Fibroblast of skin of left biceps (primary cell): ENCODE measurements at places on chromosomes 1 and 21.

- DNase-seq = peak; percentile 92
Measured at GRCh38 chr1:202578001-202578504, 132.2 kb downstream of the SYT2 start.

DNA sequence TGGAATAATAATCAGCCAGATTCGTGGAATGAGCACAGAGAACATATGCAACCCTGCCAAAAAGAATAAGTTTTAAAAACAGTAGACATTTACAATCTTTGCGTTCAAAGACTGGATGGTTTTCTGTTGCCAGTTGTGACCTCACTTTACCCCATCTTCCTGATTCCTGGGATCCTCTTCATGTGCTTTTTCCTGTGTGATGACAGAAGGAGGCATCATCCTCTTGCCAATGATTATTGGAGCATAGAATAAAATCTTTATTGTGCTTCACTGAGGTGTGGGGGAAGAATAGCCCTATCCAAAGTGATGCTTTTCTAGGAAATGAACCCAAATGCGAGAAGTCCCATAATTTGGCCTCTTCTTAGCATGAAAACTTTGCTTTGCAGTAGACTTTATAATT lies 15.0 kb upstream of the BARHL2 start:
- DNase-seq = no peak

DNA sequence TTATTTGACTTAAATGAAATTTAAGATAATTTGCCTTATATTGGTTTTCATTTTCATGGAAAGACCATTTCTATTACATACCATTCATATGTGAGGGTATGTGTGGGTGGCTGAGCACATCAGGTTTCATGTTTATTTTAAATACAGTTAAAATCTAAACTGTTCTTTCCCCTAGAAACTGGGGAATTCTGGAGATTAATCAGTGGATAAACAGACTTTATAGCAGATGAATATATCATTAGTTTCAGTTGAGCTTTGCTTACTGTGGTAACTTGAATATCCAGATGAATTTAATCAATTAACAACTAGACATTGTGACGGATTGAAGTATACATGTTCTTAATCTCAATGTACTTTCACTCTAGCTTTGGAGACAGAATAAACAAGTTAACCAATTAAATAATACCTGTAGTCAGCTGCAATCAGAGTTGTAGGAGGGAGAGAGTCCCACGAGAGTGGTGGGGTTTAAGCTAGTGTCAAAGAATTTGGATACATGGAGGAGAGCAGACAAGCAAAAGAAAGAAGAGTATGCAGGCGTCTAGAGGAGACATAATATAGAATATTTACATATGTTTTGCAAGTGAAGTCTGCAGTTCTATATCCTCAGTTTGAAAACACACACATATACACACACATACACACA lies 97.6 kb downstream of the PDE4B start:
- no peak for DNase-seq

- DNase-seq = no peak
Measured at GRCh38 chr1:100077531-100077930, 55.2 kb downstream of the SASS6 start.

DNA sequence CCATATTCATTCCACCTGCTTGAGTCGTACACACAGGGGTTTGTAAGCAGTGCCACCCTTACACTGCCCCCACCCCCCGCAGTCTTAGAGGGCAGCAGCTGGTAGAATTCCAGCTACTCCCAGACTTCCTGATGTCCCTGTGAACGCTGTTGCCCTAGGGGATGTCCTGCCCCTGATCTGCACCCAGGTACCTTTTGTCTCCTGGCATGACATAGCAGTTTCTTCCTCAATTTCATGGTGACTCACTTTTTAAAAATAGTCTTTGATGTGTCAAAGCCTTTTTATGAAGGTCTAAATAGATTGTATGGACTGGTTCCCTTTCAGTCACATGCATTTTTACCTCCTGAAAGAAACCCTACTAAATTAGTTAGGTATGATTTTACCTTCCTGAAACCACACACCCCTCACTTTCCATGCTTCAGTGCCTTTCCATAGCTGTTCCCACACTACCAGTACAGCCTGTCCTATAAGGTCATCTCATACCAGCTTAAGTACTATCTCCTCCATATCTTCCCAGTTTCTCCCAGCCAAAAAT lies 76.4 kb downstream of the ST3GAL3 start:
- DNase-seq = no peak

- peak; percentile 36 for DNase-seq
Measured at GRCh38 chr1:6329851-6330250, 63.7 kb downstream of the ACOT7 start.

- DNase-seq = no peak
Measured at GRCh38 chr21:42459546-42460215, 36.3 kb downstream of the RSPH1 start.

DNA sequence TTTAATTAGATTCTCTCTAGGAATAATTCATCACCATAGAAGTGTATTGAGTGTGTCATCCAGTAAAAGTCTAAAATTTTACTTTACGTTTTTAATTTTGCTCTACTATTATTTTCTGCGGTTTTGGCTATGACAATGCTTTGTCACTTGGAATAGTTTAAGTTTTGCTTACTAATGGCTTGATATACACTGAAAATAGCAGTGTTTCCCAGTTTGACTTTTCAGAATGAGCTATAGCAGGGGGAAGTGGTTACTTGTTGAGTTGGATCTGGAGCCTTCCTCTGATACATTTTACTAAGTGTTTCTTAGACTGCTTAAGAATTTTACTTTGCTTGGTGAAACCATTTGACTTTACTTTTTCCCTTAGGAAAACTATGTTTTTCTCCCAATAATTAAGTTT lies 5.0 kb downstream of the DNAJC16 start:
- no peak for DNase-seq

DNA sequence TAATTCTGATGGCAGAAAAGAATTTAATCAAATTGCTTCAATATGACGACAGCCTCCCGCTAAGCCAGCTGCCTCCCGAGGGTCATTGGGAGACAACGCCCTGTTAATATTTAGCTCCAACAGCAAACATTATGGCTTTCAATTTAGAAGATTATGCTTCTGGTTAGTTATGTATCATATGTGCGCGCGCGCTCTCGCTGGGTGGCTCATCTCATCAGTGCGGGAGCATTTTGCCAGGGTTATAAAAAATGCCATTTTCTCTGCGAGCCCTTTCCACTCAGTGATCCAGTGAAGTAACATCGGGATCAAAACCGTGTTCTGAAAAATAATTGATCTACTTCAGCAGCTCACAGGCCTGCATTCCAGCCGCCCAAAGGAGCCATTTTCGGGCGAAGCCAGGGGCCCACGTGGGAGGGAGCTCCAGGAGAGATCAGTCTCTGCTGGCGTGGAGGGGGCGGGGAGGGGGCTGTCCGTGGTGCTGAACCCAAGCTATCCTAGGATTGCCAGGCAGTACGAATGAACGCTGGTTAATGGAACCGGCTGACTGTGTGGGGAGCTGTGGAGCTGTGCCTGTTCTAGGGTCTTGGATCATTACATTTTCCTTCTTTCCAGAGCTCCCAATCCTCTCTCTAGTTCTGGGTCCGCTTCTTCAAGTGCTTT lies 219.1 kb upstream of the ZC3H12A start:
- DNase-seq = no peak

DNA sequence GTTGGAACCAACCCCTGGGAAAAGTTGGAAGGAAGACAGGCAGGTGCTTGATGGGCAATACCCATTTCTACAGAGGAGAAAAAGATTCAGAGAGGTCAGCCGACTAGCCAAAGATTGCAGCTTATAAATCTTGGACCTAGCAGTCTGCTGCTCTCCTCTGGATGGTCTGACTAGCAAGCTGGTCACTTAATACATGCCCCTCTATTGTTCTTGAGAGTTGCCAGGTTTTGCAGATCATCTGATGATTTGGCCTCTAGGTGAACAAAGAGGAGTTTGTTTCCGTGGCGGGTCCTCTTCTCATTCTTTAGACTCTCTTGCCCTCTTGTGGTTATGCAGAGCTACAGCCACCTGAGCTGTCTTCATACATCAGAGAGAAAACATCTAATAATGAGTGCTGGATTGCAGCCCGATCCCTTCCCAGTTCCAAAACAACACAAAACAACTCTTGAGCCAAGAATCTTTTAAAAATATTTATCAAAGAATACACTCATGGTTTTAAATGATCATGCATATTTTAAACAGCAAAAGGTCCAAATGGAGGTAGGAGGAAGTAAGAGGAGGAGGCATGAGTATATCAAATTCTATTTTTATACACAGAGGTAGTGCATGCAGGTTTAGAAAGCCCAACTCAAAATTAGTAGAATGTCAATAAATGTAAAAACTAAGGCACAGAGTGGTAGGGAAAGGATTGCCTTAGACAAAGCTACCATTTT lies 115.7 kb downstream of the SLC30A10 start:
- DNase-seq = peak; percentile 15

GRCh38 chr1:11046270-11046566 lies 821 bp downstream of the MASP2 start:
- no peak for DNase-seq

- peak; percentile 88 for DNase-seq
Measured at GRCh38 chr1:227343727-227344551, 25.6 kb upstream of the CDC42BPA start.

GRCh38 chr1:183636783-183637182 lies 1.2 kb upstream of the ARPC5 start:
- DNase-seq = no peak

GRCh38 chr1:245154429-245155271 lies at the start of gene KIF26B:
Gene KIF26B (plus strand): TSS chr1:245154985. CDS start chr1:245155425, 440 bp downstream.
- peak; percentile 27 for DNase-seq

DNA sequence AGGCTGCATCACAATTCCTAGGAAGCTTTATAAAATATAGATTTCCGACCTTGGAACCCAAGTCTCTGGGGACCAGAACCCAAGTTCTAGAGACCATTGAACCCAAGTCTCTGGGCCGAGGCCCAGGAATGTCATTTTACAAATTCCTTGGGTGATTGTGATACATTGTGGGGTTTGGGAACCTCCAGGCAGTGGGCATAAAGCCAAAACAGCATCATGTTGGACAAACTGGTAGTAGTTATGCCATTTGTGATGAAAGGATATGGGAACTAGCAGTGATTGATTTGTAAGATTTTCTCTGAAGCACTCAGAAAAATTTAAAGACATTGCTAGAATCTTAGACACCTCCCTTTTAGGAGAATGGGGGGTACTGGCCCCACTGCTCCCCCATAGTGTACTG lies 160.2 kb downstream of the HIVEP3 start:
- DNase-seq = peak; percentile 62

- DNase-seq = no peak
Measured at GRCh38 chr1:15017120-15017519, 136.4 kb upstream of the TMEM51 start.

- DNase-seq = no peak
Measured at GRCh38 chr1:117735045-117735992, 129.5 kb downstream of the TENT5C start.

GRCh38 chr1:19648689-19649088 lies 4.6 kb downstream of the NBL1 start:
- DNase-seq = no peak
